NCI-H226 (cell line): ENCODE measurements at places on chromosomes 7 and 10.

- no peak for DNase-seq
Measured at GRCh38 chr7:44224974-44225565, 24.3 kb downstream of the YKT6 start.

DNA sequence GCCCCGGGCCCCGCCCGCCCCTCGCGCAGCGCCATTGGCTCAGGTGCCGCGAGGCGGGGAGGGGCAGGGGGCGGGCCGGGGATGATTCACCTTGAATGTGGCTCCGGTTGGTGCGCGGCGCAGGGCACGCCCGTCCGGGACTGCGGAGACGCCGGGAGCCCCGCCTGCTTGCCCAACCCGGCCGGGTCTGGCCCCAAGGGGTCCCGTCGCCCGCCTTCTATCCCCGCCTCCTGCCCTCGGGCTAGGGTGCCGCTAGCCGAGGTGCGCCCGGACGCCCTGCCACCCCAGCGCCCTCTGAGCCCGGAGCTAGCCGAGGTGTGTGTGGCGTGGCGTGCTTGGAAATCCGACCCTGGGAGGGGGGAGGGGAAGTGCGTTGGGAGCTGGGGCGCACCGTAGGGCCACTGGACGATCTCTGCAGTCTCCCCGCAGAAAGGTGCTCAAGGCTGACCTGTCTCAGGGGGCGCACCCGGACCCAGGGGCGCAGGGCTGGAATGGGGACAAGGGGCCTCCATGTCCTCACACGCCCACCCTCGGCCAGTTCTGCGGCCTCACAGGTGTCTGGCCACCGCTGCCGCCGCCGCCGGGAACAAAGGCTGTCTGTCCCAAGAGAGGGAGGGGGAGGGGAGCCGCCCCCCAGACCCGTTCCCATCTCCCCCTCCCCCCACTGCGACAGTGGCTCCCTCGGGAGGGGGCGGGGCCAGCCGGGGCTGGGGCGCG lies 168.9 kb downstream of the NRF1 start:
- peak; percentile 88 for DNase-seq

DNA sequence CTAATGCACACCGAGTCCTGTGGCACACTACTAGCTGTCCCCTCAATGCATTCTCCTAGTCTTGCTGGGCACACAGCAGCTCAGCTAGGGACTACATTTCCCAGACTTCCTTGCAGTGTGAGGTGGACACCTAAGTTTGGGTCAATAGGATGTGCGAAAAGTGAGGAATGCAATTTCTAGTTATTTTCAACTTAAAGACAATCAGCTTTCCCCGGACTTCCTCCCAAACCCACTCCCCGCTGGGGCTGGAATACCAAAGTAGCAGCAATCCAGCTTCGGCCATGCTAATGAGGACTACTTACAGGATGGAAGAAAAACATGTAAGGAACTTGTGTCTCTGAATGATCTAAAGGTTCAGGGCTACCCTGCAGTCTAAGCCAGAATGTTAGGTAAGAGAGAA lies 286.4 kb upstream of the LRRN3 start:
- no peak for DNase-seq

- no peak for DNase-seq
Measured at GRCh38 chr10:17465328-17466125, 11.1 kb upstream of the ST8SIA6 start.

- no peak for DNase-seq
Measured at GRCh38 chr10:112759496-112759895, 190.6 kb upstream of the TCF7L2 start.

GRCh38 chr7:137657476-137658189 lies 189.1 kb downstream of the DGKI start:
- no peak for DNase-seq

DNA sequence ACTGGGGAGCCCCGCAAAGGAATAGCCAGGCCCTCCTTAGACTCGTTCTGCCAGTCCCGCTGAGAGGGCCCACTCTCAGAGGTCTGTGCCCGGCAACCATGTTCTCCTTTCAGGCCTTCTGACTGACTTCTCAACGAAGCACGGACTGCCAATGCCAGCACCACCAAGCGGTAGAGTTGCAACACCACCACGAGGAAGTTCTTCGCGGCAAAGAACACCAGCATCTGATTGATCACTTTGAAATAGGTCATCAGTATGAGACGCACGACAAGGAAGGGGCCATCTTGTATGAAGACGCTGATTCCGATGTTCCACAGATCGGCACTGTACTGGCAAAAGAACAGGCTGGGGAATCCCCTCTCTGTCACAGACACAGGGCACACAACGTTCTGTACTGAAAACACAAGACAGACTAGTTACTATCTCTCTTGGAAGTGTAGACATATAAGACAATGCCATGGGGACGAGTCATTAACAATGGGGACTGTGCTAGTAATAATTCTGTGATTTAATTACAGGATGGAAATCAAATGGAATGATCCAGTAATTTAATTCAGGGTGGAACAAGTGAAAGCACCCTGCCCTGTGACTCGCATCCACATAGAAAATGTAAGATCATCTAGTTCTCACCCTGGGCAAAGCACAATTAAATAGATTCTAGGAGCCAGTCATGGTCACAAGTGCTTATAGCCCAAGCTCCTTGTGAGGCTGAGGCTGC lies 42.7 kb downstream of the TMEM26 start:
- DNase-seq: no peak

GRCh38 chr7:24756545-24757352 lies 515 bp downstream of the GSDME start:
- DNase-seq: peak; percentile 96

- no peak for DNase-seq
Measured at GRCh38 chr10:12255048-12255447, 59.1 kb downstream of the CDC123 start.

DNA sequence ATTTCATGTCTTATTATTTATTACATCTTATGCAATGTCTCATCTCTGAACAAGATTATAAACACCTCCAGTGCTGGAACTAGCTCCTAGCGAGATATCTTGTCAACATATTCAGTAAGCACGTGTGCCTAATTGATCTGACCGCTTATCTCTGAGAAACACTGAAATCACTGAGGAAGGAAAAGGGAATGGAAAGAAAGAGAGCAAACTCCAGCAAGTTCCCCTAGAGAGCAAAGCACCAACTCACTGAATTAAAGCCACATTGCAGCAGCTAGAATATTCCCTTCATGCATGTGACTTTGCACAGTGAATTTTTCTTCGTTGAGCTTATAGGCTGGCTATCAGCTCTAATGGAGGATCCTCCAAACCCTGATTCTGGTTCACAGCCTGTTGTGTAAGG lies 177.1 kb upstream of the FRMD4A start:
- DNase-seq: no peak
